ENCODE measurements at places on chromosomes 6 and 20. TPM values are rescaled to one million over a fixed set of nuclear protein-coding genes. Genes with fewer than 3 reads are reported as not detected.

DNA sequence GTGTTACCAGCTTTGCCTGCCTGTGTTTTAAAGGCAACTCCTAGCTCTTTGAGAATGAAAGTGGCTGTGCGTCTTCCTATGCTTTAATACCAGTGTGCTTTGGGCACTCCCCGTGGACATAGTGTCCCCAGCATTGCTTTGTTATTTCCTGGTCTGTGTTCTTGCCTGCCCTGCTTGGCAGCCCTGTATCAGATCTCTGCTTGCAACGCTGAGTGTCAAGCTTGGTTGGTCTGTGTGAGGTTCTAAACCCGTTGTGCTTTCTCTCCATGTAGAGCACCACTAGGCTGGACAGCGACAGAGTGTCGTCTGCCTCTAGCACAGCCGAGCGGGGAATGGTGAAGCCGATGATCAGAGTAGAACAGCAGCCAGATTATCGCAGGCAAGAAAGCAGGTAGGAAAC, 80.2 kb downstream of the AFDN start:
- DNase-seq = no peak

GRCh38 chr6:25476126-25476525, 175.9 kb upstream of the SCGN start:
- peak; percentile 82 for DNase-seq

- DNase-seq = peak; percentile 97
Observed at GRCh38 chr6:22828179-22829062, 259.1 kb downstream of the HDGFL1 start.

DNA sequence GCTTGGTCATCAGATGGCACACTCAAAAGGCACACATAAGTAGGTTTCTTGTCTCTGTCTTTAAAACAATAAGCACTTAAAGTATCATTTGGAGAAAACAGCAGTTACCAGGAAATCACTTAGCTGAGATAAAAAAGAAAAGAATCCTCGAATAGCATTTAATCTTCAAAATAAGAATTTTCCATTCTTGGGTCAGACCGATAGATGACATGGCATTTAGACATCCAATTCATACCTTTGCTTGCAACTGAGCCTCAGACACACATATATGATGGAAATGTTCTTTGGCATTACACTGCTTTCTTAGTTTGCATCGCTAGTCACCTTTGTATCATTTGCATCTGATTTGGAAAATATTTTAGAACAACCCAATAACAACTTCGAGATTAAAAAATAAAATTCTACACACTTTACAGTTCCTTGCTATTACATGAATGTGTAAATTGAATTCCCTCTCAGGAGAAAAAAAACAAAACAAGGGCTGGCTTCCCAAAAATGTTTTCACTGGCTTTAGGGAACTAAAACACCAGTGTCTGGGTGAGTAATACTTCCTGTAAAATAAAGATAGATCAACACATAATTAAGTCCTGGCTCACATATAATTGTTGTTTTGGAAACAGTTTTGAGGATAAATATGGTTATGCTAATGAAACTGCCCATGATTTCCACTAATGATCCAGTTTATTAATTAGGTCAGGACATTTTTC, 1.3 kb upstream of the RNF217 start:
- no peak for DNase-seq

TRIM15 gene
- total RNA-seq = not detected

PRICKLE4 gene
- total RNA-seq = 1.7 TPM

ATF6B gene
- 35.7 TPM for total RNA-seq

DNA sequence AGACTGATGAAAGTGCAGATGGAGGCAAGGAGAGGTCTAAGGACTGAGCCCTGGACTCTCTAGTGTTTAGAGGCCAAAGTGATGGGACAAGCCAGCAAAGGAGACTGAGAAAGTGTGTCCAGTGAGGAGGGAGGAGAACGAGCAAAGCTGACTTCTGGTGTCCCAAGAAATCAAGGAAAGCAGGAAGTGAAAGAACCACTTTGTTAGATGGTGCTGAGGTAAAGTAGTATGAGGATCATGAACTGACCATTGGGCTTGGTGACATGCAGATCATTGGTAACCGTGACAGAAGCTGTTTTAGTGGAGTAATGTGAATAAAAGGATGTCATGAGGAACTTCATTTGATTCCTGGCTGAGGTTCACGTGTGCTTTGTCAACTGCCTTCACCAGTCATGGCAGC, 108.4 kb downstream of the SLX4IP start:
- no peak for DNase-seq

CST2 gene
- not detected for total RNA-seq

SNAI1 gene
- total RNA-seq = 5.4 TPM

DNA sequence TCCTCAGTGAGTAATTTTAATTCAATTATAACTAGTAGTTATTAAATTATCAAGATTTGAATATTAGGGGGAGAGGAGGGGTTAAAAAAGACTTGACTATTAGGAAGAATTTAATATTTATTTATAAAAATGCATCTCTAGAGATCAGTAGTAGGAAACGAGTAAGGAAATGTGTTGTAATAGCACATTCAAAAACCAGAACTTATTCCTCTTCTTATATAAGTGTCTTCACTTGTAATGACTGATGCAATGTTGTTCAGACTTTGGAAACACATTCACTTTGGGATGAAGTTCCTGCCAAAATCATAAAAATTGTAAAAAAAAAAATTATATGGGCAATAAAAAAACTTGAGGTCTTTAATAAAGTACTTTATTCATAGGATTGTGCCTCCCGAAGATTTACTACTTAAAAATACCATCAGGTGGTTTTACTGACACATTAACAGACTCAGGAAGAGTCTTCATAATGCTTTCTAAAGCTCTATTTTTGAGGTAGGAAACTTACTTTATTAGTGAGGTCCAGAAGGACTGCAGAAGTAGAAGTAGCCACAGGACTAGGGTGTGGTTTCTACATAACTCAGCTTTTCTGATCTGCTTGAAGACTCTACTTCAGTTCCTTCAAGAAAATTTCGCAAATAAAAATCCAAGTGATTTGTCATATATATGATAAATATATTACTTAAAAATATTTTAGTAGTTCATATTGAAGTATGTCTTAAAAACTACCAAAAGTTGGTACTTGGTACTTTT, 59.8 kb downstream of the CCDC170 start:
- no peak for DNase-seq

GRCh38 chr20:23857962-23858595, 21.5 kb downstream of the CST5 start:
- DNase-seq = no peak

DNA sequence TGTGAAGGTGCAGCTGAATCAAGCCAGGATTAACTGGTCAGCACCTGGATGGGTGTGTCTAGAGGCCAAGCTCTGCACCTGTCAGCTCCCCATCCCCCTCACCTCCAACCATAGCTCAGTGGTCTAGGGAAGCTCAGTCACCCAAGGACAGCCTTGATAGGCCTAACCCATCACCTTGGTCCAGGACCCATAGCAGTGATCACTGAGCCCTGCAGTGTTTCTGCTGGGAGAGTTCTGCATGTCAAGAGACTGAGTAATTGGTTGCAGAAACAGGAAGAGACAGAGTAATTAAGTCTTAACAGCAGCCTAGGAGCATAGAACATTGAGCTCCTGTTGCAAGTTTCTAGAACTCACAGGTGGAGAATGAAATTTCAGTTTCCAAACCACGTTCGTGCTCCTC, 18.7 kb upstream of the RALGAPB start:
- DNase-seq = no peak

DNA sequence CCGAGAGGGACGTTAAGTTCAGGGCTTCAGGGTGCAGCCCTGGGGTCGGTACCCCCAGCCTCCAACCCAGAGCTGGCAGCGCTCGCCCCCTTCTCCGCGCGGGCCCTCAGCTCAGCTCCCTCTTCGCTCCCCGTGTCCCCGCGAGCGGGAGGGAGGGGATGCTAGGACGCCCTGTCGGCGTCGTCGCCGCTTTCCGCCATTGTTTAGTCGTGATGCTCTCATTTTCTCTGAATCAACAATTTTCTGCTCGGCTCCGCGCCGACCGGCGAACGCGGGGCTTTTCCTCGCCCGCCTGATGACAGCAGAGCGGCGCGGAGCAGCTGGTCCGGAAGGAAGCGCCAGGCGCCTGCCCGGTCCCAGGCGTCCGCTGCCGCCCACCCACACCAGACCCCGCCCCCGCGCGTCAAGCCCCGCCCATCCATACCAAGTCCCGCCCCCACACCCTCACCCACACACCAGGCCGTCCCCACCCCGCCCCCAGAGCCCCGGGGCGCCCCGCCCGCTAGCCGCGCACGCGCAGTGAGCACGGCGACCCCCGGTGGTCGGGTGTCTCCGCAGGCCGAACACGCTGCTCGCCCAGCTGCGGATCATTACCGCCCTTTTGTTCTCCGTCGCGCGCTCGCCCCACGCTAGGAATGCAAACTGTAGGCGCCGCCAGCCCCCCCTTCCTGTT, 50.1 kb upstream of the SLC32A1 start:
- DNase-seq = no peak

GRCh38 chr6:84458271-84458670, 230.8 kb upstream of the CEP162 start:
- no peak for DNase-seq

- DNase-seq = peak; percentile 65
Observed at GRCh38 chr6:132054525-132054924, 103.4 kb upstream of the CCN2 start.

GRCh38 chr6:108174371-108175175, 8.8 kb downstream of the NR2E1 start:
- no peak for DNase-seq

DNA sequence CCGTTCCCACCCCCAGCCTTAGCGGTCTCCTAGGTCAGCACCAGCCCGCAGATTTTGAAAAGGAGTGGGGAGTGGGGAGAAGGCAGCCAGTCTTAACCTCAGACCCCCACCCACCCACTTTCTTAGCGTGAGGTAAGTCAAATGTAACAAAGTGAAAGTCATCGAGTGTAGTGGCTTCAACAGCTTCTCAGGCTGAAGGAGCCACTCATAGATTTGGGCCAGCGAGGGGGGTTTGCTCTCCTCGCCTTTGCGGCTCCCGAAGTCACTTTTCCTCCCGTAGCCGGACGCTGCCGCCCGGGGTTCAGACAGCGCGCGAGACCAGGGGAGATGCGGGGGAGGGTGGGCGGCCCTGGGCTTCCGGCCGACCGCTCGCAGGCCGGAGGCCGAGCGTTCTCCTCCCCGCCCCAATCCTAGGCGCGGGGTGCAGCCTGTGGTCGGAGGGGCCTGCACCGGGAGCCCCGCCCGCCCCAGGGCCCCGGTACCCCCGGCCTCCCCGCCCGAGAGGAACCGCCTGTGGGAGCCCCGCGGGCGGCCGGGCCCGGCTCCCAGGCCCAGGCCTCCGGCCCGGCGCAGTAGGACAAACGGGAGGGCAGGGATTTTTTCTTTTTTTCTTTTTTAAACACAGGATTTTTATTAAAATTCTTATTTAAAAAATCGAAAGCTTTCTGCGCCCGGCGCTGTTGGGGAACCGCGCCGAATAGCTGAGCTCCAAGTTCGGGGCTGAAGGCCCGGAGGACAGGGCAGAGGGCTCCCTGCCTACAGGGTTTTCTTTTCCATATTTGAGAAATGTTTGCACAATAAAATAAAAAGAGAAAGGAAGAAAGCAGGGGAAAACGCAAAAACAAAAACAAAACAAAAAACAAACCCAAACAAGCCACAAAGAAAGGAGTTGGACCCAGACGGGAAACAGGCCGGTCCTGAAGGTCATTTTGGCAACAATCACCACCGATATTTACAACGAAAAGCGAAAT, 3.2 kb downstream of the NKX2-2 start:
- no peak for DNase-seq

- no peak for DNase-seq
Observed at GRCh38 chr20:45899046-45899835, 8.1 kb downstream of the CTSA start.

GRCh38 chr20:64194269-64194668, 30.0 kb downstream of the MYT1 start:
- DNase-seq = no peak

BMP6 gene
- total RNA-seq = 1.3 TPM

DNA sequence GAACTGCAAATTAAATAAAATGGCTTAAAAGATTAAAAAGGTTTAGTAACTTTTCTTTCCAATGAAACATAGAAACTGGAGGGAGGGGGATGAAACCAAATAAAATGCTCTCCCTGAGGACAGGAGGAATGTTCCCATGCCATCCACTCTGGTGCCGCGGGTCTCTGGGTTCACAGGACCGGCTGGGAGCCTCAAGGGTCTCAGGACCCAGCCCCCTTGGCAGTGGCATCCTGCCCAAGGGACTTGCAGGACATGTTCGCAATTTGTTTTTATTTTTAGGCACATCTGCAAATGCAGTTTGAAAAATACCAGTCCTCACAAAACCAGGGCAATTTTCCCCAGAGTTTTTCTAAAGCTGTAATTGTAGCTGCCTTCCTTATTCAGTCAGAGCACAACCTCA, 7.5 kb downstream of the BEND3 start:
- no peak for DNase-seq

DNA sequence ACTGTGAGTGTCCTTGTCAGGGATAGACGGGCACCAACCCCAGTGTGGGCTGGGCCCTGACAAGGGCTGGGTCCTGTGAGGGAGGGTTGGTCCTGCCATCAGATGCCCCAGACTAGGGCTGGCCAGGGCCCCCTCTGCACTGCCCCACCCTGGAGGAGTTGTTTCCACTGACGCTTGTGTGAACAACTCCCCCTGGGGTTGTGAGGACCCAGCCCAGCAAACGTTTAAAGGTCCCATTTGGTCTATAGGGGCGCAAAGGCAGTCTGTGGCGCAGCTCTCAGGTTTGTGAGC, 104.1 kb downstream of the BMP7 start:
- DNase-seq = no peak

DNA sequence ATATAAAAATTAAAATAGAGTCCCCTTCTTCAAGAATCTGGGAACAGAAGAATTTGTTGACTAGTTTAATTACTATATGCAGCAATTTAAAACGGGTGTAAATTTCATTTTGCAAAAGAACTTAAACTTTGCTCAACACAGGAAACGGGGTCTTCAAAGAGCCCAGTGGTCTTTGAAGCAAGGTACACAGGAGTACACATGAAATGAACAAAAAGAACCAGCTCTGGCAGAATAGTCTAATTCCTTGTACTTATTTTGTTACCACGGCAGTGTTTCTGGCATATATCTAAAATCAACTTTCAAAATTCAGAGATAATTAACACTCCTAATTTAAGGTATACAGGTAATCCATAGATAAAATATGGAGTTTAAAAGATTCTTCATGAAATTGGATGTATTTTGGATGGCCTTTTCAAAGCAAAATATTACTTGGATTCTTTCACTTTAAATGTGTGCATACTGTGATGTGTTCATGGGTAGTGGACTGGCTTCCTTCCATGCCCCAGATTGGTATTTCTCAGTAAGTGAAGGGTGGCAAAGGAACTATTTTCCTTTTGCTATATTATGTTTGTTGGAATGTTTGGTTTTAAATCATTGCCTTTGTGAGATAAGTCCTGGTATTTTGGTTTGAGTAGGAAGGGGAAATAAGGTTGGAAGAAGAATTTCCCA, 96.8 kb upstream of the THEMIS start:
- DNase-seq = no peak

- DNase-seq = no peak
Observed at GRCh38 chr20:38136421-38137245, 28.4 kb downstream of the TGM2 start.

- DNase-seq = no peak
Observed at GRCh38 chr20:46056970-46057855, 28.2 kb downstream of the SLC12A5 start.

C6orf163 gene
- total RNA-seq = 0.62 TPM

- DNase-seq = peak; percentile 49
Observed at GRCh38 chr20:50399917-50400704, 110.1 kb upstream of the PTPN1 start.

SLC22A7 gene
- total RNA-seq = not detected

Data from PC-3 (cell line).